ENCODE measurements at places on chromosomes 7 and 10.

- DNase-seq, result no peak
Observed at GRCh38 chr10:65430979-65431378, 1494.9 kb upstream of the LRRTM3 start.

DNA sequence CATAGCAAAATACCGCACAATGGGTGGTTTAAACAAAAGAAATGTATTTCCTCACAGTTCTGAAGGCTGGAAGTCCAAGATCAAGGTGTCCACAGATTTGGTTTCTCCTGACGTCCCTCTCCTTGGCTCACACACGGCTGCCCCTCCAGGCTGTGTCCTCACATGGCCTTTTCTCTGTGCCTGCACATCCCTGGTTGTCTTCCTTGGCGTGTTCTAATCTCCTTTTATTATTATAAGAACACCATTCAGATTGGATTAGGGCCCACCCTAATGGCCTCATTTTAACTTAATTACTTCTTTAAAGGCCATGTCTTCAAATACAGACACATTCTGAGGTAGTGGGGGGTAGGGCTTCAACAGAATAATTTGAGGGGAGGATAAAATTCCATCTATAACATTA lies 87.9 kb downstream of the FZD1 start:
- DNase-seq, result no peak

DNA sequence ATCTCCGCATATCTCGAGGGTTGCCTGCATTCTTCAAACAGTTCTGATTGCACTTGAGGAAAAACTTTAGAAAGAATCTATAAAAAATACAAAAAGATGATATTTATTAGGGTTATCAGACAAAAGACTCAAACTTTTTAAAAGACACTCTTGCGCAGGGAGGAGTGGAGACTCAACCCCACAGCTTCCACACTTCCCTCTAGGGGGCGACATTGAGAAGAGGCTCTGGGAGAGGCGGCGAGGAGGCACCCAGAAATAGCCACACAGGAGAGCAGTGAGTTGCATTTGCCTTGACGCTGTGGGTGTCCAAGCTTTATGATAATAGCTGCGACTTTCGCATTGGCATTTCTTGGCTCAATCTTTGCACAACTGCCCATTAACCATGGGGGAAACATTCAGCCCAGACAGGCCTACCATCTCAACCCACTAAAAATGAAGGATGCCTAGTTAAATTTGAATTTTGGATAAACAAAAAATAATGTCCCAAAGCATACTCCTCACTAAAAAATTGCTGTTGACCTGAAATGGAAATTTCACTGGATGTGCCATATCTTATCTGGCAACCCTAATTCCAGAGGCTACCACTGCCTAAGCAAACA lies 86.2 kb downstream of the EBF3 start:
- DNase-seq, result no peak

- DNase-seq, result no peak
Observed at GRCh38 chr7:79298145-79298760, 155.2 kb downstream of the MAGI2 start.

All from bone marrow (tissue), 2 donors.